ENCODE measurements at places on chromosomes 5 and 9.

- DNase-seq: peak; percentile 28
Measured at GRCh38 chr5:35990941-35991611, at the start of gene UGT3A1. UGT3A1 (minus strand) TSS chr5:35991390; CDS start chr5:35991240, 150 bp downstream.

- no peak for DNase-seq
Measured at GRCh38 chr9:18036422-18037187, 437.3 kb upstream of the ADAMTSL1 start.

GRCh38 chr5:78792345-78793055, 143.9 kb upstream of the LHFPL2 start:
- no peak for DNase-seq

GRCh38 chr5:156522651-156523529, 195.9 kb downstream of the SGCD start:
- DNase-seq: no peak

GRCh38 chr5:2459251-2459650, 292.2 kb downstream of the IRX2 start:
- DNase-seq: no peak

DNA sequence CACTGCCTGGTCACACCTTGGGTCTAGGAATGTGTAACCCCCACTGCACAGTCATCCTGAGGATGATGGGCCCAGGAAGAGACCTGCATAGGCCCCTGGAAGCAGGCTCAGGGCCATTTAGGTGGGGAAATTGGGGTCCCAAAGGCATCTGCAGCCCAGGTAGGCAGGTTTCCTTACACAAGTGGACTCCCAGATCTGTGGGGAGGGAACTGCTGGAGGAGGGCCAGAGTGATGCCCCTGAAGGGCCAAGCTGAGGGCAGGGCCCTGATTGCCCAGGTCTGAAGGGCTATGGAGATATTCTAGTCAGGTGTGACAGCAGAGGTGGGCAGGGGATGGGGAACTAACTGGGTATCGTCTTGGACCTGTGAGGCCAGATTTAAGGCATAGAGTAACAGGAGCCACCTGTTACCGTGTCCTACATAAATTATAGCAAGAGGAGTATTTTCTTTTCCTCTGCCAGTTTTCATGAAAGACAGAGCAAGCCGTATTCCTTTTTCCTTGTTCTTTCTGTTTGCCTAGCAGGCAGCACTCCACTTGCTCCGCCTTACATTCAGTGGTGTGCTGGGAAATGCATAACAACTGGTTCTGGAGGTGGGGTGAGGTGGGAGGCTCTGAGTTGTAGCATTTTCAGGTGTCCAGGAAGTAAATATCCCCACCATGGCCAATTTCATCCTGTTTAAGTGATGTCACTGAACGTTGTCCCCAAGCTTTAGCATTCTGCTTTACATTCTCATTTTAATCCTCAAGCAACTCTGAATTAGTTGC, 41.3 kb downstream of the PPARGC1B start:
- no peak for DNase-seq

Data from NCI-H526 (cell line).